ENCODE measurements at places on chromosomes 11 and 22. TPM values are rescaled to one million over a fixed set of nuclear protein-coding genes. Genes with fewer than 3 reads are reported as not detected.

GRCh38 chr11:27216270-27217149, 146.5 kb downstream of the CCDC34 start:
- DNase-seq: no peak

DNA sequence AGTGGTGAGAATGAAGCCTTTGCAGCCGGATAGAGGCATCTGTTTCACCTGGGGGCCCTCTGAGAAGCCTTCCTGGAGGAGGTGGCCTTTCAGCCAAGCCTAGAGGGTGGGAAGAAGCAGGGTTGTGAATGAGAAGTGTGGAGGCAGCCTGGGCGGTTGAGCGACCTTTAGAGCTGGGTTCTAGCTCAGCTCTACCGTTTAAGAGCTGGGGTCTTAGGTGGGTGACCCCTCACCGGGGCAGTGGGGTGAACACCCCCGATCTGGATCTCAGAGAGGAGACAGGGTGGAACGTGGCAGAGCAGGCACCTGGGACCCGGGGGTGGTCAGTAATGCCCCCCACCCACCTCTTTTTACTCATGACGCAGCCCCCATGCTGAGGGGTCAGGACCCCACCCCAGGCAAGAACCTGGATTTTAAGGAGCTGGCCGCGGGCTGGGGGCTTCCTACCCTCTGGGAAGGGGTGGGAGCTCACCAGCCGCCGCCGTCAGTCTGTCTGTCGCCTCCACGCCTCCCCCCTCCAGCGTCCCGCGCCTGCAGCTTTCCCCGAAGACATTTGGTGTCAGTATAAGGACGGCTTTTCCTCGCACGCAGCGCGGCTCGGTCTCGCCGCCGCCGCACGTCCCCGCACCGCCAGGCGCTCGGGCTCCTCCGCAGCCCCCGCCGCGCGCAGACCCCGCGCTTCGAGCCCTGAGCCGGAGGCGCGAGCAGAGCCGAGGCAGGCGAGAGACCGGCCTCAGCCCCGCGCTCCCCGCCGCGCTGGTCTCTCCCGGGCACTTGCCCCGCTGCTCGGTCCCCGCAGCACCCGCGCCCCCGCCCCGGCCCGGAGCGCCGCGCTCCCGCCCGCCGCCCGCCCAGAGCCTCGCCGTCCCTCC, 13.3 kb upstream of the CACNA1I start:
- DNase-seq: no peak

GRCh38 chr11:131300439-131300717, 70.0 kb upstream of the NTM start:
- no peak for DNase-seq

DNA sequence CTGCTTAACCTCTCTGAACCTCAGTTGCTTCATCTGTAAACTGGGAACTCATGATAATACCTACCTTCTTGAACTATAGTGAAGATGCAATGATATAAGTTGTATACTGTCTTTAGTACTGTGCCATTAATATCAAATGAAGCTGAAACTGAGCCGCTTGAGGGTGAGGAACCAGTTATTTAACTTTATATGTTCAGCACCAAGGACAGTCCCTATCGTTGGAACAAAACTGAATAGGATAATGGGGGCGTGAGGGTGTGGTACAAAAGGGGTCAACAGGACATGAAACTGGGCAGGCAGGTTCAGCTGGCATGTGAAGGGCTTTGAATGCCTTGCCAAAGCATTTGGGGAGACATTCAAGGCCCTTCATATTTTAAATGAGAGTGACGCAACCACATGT, 112.6 kb downstream of the C11orf91 start:
- DNase-seq: no peak

LRRC56 gene
- 3.7 TPM for total RNA-seq

DNA sequence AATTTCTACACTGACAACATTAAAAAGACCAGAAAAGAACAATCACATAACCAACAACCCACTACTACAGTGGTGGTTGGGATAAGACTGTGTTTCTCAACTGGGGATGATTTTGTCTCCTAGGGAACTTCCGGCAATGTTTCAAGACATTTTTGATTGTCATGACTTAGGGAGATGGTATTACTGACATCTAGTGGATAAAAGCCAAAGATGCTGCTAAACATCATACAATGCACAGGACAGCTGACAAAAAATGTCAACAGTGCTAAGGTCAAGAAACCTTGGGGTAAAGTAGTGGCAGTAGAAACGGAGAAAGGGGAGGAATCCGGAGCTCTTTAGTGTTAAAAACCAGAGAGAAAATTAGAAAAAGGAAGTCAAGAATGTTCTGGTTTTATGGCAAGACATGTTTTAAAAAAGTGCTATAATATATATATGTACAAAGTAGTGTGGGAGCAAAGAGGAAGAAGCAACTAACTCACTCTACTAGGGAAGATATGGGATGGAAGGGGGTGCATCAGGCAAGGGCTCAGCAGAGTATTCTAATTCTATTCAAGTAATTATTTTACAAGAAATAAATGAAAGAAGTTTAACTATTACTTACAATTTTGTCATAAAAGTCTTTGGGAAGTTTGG, 37.2 kb downstream of the CKAP5 start:
- no peak for DNase-seq

GRCh38 chr22:20107951-20108756, 7.8 kb upstream of the RANBP1 start:
- no peak for DNase-seq

- no peak for DNase-seq
Observed at GRCh38 chr22:17779286-17780115, 5.2 kb upstream of the BID start.

DNA sequence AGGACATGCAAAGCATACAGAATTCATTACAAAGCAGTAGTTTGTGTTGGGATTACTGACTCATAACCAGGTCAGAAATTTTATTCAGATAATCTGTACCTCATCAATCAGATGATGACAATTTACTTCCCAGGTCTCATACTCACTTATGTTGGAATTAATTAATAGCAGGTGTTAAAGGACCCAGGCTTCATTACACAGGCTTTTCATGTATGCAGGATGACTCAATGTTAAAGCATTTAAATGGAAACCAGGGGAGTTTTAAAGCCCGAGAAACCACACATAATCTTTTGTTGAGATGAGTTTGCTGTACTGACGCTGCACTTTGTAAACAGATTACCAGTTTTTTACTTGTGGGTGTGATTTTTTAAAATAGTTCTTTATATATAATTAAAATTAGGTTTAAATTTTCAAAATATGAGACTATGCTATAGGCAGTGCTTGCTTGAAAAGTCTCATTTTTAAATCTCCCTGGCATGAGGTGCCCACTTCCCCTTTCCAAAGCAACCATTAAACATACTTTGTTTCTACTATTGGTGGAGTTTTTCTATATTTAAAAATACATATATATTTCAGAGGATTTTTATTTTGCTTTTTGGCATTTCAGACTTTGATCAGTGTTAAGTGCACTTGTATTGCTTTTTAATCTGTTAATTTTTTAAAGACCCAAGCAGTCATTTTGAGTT, 41.0 kb downstream of the CEP57 start:
- no peak for DNase-seq

GRCh38 chr11:77999446-78000030, 5.1 kb upstream of the INTS4 start:
- DNase-seq: no peak

DNA sequence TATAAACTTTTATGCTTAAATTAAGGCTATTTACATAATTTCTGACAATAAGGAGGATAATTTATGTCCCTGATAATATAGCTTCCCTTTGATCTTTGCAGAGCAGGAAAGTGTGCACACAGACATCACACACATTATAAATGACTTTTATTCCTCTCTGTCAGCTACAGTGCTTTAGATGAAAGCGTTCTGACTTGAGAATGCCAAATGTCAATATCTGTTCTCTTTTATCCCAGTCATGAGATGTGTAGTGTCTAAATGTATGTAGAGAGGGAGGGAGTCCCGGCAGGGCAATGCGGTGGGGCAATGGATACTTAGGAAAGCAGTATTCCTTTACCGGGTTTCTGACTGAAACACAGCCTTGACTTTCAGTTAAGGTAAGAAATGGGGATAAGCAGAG, 225.4 kb upstream of the CHORDC1 start:
- DNase-seq: no peak

- peak; percentile 34 for DNase-seq
Observed at GRCh38 chr22:17705951-17706900, 67.7 kb downstream of the BCL2L13 start.

GRCh38 chr22:31585161-31585859, 76.7 kb downstream of the PISD start:
- no peak for DNase-seq

HMGXB4 gene
- total RNA-seq: 16.9 TPM

DNA sequence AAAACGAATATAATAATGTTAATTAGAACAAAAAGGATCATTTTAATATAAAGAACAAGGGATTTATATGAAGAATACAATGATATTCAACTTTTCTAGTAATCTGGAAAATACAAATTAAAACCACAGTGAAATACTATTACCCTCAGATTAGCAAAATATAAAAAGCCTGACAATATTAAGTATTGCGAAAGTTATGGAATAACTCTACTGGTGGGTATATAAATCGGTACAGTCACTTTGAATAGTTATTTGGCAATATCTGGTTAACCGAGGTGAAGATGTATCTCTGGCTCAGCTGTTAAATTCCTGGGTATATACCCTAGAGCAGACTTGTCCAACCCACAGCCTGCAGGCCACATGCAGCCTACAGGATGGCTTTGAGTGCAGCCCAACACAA, 118.8 kb downstream of the ATM start:
- no peak for DNase-seq
